ENCODE measurements at places on chromosomes 7 and 10.

GRCh38 chr7:43735403-43735801 is 6.1 kb upstream of the COA1 start:
- no peak for DNase-seq

- no peak for DNase-seq
Observed at GRCh38 chr10:79191951-79192676, 123.3 kb downstream of the ZMIZ1 start.

GRCh38 chr7:1253681-1254181 is 21.1 kb downstream of the UNCX start:
- DNase-seq, result no peak

DNA sequence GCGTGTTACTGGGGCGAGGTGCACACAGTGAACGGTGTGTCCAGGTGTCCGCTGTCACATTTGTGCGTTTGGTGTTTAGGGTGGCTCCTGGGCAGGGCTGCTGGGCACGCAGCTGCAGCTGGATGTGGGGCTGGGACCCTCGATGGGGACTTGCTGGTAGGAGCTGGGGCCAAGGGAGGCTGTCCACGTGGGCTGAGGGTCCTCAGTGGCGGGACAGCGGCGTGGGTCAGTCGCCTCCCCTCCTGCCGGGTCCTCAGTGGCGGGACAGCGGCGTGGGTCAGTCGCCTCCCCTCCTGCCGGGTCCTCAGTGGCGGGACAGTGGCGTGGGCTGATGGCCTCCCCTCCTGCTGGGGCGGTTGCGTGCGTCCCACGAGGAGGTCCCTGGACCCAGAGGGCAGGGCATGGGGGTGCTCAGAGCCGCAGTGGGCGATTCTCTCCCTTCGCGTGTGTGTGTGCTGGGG is 68.5 kb downstream of the INPP5A start:
- no peak for DNase-seq

- DNase-seq, result no peak
Observed at GRCh38 chr10:97723001-97723400, 9.5 kb downstream of the MARVELD1 start.

GRCh38 chr7:15709978-15710377 is 23.5 kb upstream of the MEOX2 start:
- no peak for DNase-seq

DNA sequence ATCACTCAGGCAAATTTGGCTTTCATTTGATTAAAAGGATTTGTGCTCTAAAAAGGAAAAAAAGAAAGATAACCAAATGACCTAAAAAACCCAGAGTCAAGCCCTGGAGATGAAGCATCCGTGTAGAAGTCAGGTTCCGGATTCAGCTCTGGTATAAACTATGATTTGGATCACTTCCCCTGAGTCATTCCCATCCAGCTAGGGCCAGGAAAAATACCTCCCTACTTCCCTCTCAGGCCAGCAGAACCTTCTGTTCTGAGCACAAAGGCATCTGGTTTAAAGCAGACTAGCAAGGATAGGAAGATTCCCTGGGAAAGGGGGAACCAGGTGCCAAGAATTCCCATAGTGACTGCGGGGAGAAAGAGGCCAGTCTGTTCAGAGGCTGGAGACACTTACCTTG is 25.7 kb upstream of the NDST2 start:
- no peak for DNase-seq
